ENCODE measurements at places on chromosomes 1 and 21.

GRCh38 chr21:46489800-46490199, 31.1 kb downstream of the DIP2A start:
- DNase-seq = no peak

- no peak for DNase-seq
Measured at GRCh38 chr21:41809891-41810596, 43.2 kb upstream of the RIPK4 start.

DNA sequence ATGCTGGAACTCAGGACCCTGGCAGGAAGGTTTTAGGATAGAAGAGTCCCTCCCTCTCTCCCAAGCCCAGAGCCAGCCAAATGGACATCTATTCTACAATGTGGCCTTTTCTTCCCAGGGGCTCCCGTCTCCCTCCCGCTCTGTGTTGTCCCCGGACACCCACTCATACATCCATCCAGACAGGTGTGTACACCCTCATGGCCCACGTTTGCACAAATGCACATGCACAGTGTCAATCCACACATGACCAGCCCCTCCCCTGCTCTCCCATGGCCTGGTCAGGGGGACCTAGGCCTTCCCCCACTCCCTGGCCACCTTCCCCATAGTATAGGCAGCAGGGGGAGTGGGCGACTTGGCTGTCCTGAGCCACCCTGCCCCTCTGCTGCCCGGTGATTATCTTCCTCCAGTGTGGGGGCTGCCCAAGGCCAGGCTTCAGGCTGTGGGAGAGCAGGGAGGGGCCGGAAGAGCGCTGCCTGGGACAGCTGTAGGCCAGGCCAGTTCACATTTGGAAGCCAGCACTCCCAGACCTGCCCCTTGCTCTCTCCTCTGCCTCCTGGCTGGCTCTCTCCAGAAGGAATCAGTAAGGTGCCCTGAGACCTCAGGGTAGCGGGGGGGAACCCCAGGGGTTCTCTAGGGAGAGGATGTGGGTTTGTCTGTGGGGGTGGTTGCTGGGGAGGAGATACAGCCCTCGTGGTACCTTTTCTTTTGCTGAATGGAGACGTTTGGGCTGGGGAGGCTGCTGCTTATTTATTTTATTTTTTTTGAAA, 4.1 kb upstream of the PTPN7 start:
- no peak for DNase-seq

- no peak for DNase-seq
Measured at GRCh38 chr1:94708811-94709210, 111.3 kb upstream of the SLC44A3 start.

DNA sequence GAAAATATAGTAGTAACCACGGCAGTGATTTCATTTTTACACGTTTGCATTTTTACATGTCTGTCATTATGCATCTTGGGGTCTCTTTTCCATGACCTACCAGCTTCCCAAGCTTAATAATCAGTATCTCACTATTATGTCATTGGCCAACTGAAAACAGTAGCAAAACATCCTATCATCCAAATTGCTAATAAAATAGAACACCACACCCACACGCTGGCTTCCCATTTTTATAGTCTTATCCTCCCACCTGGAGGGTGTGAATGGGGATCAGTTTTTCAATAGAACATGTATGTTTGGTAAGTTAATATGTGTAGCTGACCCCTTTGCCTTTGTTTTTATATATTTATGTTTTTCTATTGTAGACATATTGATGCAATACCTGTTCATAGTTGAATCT, 11.8 kb downstream of the TFF3 start:
- no peak for DNase-seq

DNA sequence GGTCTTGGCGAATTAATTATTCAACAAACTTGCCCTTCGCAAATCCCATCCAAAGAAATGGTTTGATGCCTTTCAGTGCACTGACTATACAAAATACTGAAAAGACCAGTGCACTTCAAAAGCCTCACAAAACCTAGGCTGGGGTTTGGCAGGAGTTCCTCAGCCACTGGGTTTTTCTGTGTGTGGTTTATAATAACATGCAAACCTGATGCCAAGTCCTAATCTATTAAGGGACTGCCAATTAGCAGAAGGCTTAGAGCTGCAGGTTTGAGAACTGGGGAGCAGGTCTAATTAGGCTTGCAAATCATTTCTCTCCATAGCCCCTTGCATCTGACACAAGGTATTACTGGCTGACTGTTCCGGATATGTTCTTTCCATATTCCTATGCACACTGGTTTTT, 27.7 kb downstream of the PLPP3 start:
- DNase-seq = no peak

- no peak for DNase-seq
Measured at GRCh38 chr1:94686882-94687281, 133.3 kb upstream of the SLC44A3 start.

- DNase-seq = no peak
Measured at GRCh38 chr1:201782353-201782752, 46.6 kb upstream of the IPO9 start.

GRCh38 chr1:10601342-10602070, 126.8 kb downstream of the PEX14 start:
- DNase-seq = no peak

- no peak for DNase-seq
Measured at GRCh38 chr21:14602382-14602958, 56.4 kb upstream of the SAMSN1 start.

GRCh38 chr1:197526736-197527371, 248.4 kb downstream of the DENND1B start:
- no peak for DNase-seq

GRCh38 chr21:34603002-34603709, 11.8 kb downstream of the RCAN1 start:
- no peak for DNase-seq

GRCh38 chr1:25573961-25574360, 30.6 kb downstream of the LDLRAP1 start:
- DNase-seq = no peak

DNA sequence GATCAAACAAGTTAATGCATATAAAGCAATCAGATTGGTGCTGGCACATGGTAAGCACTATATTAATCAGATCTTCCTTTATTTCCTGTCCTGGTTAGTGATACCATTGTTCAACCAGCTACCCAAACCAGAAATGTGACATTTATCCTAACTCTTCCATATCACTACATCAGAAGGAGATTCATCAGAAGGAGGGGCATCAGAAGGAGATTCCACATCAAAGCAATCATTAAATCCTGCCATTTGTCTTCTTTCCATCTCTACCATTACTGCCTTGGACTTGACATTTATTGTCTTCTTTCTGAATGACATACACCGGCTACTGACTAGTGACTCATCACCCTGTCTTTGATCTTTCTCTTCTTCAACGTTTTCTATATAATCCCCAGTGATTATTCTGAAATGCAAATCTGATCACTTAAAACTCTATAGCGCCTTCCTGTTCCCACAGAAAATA, 75.0 kb downstream of the DNM3 start:
- DNase-seq = no peak

DNA sequence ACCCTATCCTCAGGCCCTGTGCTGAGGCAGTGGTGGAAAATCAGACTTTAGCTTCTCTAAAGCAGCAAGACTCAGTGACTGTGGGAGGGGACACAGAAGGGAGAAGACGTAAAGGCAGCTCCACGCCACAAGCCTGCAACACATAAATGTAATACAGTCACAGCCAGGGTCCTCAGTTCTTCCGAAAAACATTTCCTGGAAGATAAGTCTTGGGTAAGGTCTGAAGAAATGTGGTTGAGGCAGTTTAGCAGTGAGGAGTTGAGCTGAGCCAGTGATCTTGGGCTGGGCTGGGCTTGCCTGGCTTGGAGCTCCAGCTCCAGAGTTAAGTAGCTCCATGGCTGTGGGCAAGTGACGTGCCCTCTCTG, 127.8 kb upstream of the ADAR start:
- DNase-seq = no peak

DNA sequence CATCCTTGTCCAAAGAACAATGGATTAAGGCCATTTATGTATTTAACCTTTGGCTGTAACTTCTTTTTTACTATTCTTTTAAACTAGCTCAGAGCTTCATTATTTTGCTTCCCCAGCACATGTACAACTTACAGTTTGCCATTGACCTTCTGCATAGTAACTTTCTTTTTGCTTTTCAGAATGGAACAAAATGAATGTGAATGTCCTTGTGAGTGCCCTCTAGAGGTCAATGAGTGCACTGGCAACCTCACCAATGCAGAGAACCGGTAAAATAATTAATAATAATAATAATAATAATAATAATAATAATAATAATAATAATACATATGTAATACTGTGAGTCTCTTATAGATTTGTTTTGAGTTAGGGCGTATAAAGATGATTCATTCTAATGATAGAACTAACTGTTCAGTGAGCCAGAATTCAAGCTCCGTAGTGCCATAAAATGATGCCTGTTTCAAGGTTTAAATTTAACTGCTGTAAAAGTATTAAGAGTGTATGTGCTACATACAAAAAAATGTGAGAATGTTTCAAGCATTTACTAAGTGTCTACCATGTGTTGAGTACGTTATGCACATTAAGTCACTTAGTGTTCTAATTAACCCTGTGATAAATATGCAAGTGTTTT, 69.0 kb upstream of the RAVER2 start:
- DNase-seq = no peak

DNA sequence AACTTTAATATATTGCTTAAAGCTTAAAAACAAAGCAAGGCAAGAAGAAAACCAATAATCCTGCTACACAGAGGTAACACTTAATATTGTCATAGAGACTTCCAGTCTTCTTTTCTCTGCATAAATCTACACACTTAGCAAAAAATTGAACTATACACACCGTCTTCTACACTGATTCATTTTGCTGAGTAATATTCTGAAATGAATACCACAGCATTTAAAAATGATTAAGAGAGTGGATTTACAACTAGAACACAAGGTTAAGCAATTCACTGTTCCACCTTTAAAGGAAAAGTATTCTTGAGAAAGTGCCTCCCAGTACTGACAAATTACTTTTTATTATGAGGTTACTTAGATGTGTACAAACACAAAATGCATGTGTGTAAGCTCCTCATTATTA, 22.2 kb upstream of the ITPKB start:
- no peak for DNase-seq

- no peak for DNase-seq
Measured at GRCh38 chr1:185350027-185350442, 33.0 kb upstream of the IVNS1ABP start.

DNA sequence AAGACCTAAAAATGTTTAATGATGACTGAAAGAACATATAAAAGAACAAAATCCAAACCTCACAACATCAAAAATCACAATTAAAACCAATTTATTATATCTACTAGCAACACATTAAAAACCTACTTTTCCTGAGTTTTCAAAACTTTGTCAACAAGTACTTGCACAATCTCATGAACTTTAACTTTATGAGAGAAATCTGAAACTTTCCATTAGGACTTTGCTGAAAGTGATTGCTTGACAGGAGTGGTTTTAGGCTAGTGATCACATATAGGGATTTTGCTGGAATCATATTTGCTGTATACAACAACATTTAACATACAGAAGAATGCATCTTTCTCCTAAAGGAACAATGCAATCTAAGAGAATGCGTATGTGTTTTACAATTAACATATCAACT, 13.2 kb downstream of the HNRNPR start:
- DNase-seq = no peak

GRCh38 chr1:21669258-21670058, at the start of gene RAP1GAP:
Gene RAP1GAP, minus strand, starts transcription at chr1:21669357. Its CDS starts 49,325 bp downstream, at chr1:21620032.
- DNase-seq = no peak

DNA sequence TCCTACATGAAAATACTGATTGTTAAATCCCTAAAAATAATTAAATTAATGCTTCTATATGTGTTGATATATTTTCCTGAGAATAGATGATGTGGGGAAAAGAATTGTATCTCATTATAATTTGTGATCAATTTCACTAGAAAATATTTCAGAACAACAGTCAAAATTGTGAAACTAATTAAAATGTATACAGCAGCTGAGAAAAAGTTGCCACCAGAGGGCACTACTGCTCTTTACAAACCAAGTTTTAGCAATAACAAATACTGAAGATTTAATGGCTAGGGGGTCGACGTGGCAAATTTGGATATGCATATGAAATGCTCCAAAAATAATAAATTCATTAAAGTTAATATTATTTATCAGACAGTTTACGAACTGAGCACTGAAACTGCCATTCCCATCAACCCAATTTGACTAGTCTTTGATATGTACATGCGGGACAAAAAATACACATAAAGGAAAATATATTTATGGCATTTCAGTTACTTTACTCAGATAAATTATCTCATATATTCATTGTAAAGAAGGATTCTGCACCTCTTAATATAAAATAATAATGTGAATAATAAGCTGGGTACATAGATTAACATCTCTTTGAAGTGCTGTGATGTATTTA, 96.3 kb upstream of the TMPRSS15 start:
- DNase-seq = no peak

DNA sequence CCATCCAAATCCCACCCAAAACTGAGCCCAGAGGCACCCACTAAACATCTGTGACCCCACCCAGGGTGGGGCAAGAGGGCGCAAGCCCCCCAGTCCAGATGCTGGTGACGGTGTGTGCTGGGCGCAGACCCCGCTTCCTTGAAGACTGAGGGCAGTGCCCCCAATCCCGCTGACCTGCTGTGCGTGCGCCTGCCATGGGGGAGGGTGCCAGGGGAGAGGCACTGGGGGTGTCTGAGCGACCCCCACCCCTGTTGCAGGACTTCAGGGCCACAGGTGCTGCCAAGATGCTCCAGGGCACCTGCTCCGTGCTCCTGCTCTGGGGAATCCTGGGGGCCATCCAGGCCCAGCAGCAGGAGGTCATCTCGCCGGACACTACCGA, 13.3 kb downstream of the COL6A2 start:
- no peak for DNase-seq

GRCh38 chr1:111938123-111938522, 51.3 kb downstream of the KCND3 start:
- no peak for DNase-seq

DNA sequence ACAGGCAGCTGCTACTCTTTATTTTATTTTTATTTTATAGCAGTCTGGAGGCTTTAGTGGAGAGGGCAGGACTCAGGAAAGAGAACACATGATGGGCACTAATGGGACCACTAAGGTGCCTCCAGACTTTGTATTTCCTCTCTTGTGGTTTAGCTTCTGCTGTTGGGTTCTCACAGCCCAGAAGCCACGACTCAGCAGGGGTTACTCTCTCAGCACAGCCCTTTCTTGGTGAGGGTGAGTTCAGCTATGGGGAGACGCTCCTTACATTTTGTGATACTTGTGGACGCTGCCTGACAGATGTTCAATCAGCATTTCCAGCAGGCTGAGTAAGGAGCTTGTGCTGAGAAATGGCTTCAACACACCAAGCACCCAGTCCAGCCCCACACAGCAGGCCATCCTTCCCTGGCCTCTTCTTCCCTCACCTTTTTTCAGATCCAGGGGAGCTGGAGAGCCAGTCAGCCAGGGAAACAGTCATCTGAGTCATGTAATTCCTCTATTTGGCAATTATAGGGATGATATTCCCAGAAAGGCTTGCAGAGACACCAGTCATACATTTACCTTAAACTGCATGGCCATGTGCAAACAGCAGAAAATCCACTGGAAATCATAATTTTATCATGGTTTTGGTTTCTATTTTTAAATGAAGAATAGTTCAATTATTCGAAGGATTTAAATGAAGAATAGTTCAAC, 53.2 kb upstream of the RAB3GAP2 start:
- no peak for DNase-seq

DNA sequence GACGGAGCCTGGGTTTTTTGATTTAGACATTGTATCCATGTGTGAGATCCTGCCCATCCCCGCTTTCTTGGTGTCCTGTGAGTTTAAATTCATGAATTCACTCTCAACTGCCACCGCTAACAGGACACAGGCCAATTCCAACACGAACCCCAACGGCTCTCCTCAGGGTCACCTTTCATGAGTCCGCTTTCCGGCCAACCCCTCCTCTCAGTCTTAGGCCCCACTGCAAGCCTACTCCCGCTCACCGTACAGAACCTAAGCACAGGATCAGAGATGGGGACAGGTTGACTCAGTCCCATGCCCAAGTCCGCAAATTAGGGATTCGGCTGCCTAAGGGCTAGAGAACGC, 238 bp upstream of the SCP2 start:
- DNase-seq = no peak

- no peak for DNase-seq
Measured at GRCh38 chr1:94504601-94505000, 37.0 kb downstream of the F3 start.

Data from esophagus squamous epithelium (tissue), 5 donors.